DMS 273 treated with DMSO at 0.1 percent for 48 hours (cell line): ENCODE measurements at places on chromosomes 12 and 14.

DNA sequence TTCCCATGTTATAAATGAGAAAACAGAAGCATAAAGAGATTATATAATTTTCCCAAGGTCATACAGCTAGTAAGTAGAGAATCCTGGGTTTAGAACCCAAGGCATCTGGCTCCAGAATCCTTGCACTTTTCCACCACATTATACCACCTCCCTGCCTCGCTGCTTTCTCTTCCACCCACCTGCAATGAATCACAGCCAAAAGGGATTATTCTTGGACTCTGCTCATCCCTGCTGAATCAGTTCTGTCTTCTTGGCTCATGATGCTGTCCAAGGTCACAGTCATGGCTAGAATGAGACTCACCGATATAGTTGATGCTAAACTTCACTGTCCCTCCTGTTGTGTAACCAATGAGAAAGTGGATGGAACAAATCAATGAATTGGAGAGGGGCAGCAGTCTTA lies 356.6 kb downstream of the FUT8 start:
- no peak for DNase-seq

DNA sequence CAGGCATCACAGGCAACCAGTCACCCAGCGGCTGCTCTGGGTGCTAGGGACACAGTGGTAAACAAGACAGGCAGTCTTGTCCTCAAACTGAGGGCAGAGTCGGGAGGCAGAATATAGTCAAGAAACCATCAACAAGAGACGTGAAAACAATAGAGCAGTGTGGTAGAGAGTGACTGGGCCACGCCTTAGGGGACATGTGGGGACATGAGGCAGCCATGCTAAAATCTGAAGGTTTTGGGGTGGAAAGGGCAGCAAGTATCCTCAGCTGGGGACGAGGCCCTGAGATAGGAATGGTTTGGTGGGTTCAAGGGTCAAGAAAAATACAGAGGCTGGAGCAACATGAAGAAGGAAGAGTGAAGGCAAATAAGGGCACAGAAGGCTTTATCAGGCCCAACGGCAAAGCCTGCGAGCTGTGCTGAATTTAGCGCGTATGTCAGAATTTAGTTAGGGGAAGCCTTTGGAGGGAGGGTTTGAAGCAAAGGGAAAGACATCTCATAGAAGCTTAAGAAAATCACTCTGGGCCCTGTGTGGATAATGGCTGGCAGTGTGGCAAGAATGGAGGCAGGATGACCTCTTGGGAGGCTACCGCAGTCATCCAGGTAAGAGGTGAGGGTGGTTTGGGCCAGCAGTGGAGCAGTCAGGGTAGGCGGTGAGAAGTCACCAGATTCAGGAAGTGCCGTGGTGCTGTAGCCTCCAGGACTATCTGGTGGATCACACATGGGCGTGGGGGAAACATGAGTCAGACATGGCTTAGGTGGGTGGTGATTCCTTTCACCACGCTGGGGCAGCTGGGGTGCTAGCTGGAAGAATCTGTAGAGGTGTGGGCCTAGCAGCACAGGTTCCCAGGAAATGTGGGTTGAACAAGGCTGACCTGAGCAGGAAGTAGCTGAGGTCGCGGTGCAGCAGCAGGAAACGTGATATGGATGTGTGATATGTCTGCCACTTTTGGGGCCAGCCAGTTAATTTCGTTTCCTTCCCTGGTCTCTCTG lies 3.0 kb downstream of the EVL start:
- no peak for DNase-seq

- no peak for DNase-seq
Observed at GRCh38 chr12:47576289-47576945, 129.4 kb downstream of the RPAP3 start.

DNA sequence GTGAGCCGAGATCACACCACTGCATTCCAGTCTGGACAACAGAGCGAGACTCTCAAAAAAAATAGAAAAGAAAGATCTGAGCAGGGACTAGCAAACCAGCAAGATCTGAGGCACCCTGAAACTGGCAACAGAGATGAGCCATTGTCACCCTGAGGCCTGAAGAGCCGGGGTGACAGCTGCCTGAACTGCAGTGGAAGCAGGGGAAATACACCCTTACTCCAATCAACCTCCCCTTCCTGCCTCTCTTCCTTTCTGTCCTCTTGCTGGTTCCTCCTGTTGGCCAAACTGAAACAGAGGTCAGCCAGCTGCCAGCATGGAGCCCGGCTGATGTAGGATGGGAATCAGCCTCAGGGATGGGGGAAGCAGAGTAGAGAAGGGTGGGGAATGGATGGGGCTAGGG lies 192.0 kb downstream of the CHST11 start:
- DNase-seq, result no peak

DNA sequence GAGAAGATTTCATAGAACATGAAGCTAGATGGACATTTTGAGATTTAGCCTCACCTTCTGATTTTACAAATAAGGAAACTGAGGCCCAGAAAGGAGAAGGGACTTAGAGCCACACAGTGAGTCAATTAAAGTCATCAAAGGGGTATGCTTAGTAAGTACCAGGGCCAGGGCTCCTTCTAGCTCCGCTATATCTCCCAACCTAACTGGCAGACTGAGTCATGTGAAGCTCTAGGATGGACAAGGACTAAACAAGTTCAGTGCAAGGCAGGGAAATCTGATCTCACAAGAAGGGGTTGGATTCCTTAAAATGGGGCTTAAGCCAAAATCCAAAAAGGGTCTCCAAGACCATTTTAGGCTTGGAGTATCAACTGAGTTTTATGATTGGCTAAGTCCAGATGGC lies 215.8 kb downstream of the PHLDA1 start:
- DNase-seq, result no peak

DNA sequence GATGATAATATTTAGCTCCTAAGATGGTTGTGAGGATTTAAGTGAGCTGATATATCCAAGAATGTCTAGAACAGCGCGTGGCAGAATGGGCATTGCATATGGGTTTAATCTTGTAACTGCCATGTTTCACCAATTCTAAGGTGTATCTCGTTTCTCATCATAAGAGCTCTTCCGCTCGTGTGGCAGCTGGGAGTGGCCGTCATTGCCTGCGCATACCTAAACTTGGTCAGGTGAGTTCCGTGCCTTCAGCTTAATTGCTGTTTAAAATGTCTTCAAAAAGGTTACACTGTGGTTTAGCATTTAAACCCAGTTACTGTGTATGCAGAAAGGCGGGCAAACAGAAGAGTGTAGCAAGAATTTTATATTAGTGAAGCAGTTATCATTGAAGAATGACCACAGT lies 4.5 kb upstream of the AQP2 start:
- no peak for DNase-seq

- no peak for DNase-seq
Observed at GRCh38 chr12:89289720-89290119, 62.6 kb downstream of the DUSP6 start.

DNA sequence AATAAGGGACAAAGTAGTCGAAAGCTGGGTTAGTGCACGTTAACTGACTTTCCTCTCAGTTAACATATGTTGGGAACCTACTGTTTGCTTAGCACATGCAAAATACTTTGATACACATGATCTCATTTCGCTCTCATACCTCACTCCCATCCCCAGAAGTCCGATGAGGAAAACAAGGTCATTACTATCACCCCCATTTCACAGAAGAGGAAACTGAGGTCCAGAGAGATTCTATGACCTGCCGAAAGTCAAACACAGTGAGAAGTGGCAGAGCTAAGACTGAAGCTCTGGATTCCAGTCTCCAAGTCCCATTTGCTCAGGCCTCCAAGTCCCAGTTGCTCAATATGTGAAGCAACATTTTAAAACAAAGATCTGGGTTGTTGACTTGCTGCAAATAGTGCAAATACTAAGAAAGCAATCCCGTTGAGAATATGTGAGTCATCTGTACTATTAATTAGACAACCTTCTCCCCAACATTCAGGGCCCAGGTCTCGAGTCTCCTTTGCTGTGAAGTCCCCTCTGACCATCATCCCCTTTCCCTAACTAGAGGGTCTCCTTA lies 170.6 kb upstream of the PWP1 start:
- no peak for DNase-seq

DNA sequence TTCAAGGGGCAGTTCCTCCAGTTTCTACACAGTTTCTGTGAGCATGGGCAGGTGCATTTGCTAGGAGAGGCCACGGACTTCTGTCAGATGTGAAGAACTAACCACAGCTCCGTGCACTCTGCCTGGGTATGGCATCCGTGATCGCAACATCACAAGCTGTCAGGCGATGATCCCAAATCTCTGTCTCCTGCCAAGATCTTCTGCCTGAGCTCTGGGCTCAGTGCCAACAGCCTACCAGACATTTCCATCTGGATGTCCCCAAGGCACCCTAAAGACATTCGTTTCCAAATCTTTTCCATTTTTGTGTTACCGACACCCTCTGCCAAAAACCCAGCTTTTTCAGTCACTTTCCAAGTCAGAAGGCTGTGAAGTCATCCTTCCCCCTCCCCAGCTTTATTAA lies 292.1 kb downstream of the GLT1D1 start:
- DNase-seq, result no peak

DNA sequence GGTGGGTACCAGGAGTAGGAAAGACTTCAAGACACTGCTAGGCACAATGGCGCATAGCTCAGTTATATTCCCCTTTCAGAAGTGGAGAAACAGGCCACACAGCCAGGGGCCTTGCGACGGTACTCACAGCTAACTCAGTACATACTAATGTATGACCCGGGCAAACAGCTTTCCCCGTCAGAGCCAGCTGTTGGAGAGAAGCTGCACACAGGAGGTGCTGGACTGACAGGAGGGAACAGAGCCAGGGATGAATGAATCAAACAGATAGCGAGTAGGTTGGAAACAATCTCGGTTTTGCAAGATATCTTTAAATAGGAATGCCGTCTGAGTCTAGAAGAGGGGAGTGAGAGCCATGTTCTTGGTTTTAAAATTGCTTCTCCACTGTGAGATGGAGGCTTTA lies 45.5 kb downstream of the PRIMA1 start:
- no peak for DNase-seq

GRCh38 chr12:102481705-102482425 lies 1.5 kb upstream of the IGF1 start:
- no peak for DNase-seq

DNA sequence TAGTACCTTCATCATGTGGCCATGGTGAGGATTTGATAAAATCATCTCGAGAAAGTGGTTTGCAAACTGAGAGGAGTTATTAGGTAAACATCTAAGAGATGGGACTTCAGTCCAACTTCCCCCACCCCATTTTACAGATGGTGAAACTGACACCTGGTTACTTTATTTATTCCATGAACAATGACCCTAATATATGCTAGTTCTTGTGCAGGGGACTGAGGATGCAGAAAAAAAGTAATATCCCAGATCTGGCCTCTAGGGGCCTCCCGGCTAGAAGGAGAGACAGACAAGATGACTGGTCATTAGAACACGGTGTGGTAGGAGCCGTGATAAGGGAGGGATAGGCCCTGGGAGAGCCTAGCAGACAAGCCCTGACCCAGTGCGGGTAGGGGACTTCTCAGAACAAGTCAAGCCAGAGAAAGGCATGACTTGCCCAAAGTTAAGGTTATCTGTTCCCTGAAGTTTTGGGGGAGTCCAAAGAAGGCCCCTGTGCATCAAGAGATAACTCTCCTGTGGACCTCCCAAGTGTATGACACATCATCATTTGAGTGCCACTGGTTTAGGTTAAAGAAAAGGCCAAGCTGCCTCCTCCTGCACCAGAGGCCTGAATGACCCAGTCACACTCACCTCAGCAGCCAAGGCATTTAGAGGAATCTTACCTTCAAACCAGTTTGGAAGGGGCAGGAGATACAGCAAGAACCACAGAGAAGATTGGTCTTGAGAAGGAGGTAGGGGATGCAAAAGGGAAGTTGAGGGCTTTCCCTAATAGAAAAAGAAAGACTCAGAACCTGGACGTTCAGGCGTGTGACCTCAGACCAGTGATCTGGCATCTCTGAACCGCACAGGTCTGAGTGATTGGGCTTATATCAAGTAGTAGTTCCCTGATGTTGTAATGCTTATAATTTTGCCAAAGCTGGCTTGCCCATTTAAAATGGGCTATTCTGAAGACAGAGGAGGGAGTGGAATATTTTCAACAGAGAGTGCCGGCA lies 1.6 kb downstream of the CMKLR1 start:
- no peak for DNase-seq

- no peak for DNase-seq
Observed at GRCh38 chr12:98253207-98254037, 262.0 kb upstream of the TMPO start.

DNA sequence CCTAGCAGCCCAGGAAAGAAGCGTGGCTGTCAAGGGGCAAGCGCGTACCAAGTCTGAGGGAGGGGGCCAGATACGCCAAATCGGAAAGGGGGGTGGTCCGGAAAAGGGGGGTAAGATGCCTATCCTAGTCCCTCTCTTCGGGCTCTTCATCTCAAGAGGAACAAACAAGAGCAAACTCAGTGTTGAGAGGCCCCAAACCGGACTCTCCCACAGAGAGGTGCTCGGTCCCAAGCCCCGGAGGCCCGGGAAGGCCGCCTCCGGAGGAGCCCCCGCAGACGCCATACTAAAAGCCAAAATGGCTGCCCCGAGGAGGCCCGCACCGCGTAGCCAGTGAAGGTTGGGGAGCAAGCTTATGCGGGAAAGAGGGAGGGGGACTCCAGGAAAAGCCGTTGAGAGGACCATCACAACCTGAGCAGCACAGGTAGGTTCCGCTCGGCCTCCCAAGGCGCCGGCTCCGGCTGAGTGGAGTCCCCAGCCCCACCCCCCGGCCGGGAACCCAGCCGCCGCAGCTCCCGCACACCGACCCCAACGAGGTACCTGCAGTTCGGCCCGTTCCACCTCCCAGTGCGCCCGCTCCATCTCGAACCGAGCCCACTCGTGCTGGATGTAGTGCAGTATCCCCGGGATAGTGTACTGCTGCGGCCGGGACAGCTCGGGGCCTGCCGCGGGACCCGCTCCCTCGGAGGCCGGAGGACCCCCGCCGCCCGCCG lies at the start of gene AP4S1:
Gene AP4S1, plus strand, starts transcription at position 283 of the 710 bp plus-strand sequence. CDS start 40,548 bp downstream, outside the sequence.
- no peak for DNase-seq

DNA sequence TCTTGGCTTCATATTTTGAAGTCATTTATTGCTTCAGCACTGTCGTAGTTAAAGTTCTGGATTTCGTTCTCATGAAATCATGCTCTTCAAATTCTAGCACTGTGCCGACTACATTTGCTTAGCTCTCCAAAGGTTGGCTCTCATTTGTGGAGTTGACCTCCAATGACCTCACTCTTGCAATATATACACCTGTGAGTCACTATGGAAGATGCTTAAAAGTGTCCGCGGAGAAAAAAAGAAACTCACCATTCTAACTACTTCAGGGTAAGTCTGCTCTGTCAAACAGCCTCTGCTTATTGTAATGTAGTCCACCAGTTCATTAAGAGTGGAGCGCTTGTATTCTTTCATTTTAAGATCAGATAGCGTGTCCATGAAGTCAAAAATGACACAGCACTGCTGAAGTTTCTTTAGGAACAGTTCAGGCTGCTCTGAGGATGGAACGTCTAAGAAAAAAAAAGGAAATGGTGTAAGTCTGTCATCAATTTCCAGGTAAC lies 89.7 kb downstream of the PPP2R5E start:
- no peak for DNase-seq
